Activated CD8-positive, alpha-beta memory T cell treated with anti-CD3 and anti-CD28 coated beads, Interleukin-2, amount 50 U/mL, for 4 hours (primary cell): ENCODE measurements at places on chromosomes 12 and 14.

GRCh38 chr12:55733021-55733555 is 4.3 kb upstream of the CD63 start:
- no peak for DNase-seq

DNA sequence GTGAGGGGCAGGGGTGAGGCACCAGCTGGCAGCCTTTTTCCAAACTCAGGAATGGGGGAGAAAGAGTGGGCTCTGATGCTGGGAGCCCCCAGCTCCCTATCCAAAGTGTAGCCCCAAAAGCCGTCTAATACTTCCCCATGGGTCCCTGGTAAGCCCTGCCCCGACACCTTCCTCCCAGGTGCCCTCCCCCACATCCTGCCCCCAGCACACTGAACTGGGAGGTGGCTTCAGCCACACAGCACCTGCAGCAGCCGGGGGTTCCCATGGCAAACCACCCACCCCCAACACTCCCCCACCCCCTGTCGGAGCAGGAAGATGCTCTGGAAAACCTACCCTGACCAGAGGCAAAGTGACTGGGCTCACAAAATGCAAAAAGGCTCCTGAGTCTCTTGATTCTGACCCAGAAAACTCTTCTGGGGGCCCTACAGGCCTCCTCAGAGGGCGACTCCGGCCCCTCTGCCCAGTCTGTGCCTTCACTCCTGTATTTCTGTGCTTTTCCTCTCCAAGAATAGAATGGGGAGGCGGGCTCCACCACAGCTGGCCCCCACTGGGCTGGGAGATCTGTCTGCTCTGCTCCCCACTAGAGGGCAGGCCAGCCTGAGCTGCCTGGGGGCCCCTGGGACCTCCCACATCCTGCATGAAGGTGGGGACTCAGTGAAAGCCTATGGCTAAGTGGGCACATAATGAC is 81.6 kb downstream of the ITPK1 start:
- peak; percentile 63 for DNase-seq

- no peak for DNase-seq
These were observed 15.2 kb upstream of the RNASE12 start for GRCh38 chr14:20606190-20606901.

- no peak for DNase-seq
These were observed 75.6 kb upstream of the ETV6 start for GRCh38 chr12:11573880-11574279.

GRCh38 chr12:122977153-122977552 is 2.1 kb downstream of the OGFOD2 start:
- no peak for DNase-seq

DNA sequence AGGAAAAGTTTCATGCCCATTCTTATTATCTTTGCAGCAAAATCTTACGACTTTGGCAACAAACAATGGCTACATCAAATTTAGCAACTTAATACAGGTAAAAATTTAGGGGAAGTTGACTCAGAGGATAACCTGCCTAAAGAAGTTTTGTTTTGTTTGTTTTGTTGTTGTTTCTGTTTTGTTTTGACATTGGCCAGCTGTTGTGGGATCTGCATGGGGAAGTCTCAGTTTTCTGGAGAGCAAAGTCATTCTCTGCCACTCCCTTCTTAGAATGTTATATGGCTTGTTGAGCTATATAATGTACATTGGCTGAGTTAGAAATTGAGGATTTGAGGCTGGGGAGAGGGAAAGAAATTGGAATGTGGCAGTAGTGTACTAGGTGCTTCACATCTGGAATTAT is 109.5 kb downstream of the NT5DC3 start:
- DNase-seq: no peak

DNA sequence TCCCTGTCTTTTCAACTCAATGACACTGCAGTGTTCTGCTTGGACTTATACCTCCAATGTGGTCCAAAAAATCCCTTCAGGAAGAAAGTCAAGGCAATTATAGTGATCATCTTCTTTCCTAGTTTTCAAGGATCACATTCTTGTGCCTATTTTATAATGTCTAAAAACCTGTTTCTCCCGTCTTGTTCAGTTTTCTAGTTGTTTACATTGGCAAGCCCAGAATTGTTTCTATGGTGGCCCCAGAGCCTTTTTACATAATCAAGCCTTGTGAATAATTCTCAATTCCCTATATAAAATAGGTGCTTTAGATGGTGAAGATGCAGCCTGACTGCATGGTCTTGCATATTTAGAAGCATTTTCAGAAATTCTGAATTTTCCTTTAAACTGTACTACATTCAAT is 14.5 kb upstream of the LDHB start:
- no peak for DNase-seq

- no peak for DNase-seq
These were observed 87.9 kb downstream of the LGMN start for GRCh38 chr14:92660571-92660970.

DNA sequence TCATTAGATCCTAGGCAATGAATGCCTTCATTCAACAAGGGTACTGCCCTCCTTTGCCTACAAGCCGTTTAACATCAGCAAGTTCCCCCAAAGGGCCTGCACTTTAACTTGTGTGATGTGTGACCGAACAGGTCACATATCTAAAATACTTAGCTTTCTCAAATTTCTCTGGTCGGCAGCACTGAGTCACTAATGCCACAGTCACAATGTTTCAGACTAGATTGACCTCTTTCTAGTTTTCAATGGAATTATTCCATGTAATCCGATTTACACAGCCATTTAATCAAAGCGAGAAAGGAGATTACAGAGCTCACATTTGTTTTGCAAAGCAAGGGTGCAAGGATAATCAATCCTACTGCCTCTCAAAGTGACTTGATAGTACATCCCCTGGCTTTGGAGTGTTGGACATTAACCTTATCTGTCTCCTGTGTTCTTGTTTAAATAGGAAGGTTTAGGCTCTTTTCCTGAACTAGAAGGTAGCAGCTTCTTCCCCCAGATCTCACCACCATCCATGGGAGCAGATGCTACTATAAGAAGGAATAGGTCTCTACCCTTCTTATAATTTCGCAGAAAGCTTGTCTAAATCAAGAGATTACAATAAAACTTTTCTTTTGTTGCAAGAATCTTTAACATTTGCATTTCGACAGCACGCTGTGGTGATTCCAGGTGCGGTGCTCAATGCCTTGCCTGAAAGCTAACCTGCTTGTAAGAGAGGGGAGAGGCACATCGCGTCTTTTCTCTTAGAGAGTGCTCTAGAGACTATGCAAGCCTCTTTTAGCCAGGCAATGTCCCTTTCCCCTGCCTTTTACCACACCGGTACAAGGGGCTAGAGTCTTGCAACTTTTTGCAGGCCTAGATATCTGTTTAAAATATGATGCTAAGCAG is 1.8 kb downstream of the KITLG start:
- no peak for DNase-seq

DNA sequence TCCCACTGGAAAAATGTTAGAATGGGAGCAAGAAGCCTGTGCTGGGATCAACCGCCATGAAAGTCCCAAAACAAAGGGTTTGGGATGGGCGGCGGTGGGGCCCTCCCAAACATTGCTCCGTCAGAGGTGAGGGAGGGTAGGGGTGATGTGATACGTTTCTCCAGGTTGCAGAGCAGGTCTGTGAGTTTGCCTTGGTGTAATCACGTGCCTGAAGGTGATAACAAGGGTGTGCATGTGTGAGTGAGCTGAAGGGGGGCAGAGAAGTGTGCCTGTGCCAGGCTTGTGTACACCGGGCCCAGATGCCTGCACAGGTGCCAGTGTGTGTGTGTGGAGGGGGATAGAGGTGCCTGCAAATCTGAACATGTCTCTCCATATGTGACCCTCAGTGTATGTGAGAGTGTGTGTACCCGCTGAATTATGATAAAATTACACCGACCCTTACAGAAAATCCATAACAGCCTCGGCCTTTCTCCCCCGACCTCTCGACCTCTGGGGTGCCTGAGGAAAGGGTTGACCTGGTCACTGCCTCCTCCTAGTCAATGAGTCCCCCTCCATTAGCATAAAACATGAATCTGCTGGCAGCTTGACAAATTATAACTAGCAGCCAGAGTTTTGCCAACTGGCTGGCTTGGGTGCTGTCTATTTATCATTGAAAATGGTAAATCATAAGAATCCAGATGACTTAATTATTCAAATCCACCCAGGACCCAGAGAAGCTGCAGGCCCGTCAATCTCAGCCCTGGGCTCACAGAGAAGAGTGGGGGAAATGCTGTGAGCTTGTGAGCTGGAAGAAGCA is 55.6 kb downstream of the SMUG1 start:
- DNase-seq: no peak

DNA sequence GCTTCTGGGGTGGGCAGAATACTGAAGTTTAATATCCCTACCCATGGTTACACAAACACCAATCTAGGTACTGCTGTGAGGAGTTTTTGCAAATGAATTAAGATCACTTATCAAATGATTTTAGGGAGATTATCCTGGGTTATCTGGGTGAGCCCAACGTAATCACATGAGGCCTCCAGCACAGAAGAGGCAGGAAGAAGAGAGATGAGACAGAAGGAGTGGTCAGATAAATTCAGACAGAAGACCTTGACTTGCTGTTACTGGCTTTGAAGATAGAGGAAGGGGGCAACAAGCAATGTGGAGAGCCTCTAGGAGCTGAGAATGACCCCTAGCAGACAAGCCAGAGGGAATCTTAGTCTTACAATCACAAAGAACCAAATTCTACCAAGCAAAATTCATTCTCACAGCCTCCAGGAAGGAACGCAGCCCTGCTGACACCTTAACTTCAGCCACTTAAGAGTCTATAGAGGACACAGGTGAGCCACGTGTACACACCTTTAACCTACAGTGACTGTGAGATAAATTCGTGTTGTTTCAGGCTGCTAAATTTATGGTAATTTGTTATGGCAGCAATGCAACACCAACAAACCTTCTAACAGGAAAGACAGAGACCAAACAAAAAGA is 49.4 kb downstream of the FERMT2 start:
- no peak for DNase-seq

DNA sequence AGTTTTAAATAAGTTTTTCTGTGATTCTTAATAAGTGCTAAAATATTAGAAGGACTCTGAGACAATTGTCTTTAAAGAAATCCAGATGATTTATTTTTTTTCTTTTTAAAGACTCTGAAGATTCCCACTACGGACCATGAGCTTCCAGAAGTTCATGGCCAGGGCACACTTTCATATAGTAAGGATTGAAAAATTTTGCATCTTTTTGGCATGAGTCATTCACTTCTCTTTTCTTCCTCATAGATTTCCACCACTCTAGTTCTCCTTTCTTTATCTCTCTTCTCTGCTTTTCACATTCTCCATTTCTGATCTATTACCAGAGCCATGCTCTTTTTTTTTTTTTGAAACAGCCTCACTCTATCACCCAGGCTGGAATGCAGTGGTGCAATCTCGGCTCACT is 385.8 kb downstream of the FLRT2 start:
- no peak for DNase-seq

- no peak for DNase-seq
These were observed 647 bp upstream of the SIX1 start for GRCh38 chr14:60649875-60650372.

- peak; percentile 74 for DNase-seq
These were observed 49.6 kb downstream of the LRCOL1 start for GRCh38 chr12:132560614-132561426.
